ENCODE measurements at places on chromosomes 2 and 18. TPM values are rescaled to one million over a fixed set of nuclear protein-coding genes. Genes with fewer than 3 reads are reported as not detected.
A peak's percentile ranks its signal among the peaks of the same experiment; 100 is the strongest.

GRCh38 chr2:19504400-19505198, 146.2 kb upstream of the OSR1 start:
- no peak for DNase-seq

DNA sequence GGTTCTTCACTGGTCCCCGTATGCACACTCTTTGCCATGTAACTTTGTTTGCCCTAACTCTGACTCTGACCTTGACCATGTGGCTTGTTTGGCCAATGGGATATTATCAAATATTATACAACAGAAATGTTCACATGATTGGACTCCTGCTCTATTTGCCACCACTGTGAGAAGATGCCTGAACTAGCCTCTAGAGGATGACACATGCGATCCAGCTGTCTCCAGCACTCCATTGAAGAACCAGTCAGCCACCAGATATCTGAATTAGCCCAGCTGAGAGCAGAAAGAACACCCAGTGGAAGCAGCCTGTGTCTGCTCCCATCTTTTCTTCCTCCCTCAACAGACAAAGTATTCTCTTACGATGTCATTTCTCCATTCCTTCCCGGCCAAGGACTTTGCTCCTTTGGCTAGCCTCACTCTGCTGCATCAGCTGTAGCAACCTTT, 412.1 kb downstream of the IRS1 start:
- no peak for DNase-seq

DNA sequence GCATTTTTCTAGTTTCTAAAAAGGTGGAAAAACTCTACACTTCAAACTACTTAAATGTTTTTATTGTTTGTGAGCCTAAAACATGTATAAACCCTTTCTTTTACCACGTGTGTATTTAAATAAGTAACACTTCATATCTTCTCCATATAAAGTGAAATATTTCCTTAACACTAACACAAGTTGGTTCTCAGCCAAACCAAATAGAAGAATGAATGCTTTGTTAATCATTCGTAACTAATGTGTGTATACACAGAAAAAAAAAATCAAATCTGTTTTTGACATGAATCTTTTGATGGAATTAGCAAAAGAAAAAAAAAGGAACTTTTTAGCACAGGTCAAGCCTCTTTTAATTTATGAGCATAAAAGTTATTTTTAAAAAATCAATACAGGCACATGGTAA, 89.3 kb downstream of the EHBP1 start:
- peak; percentile 5 for DNase-seq

- DNase-seq = no peak
Measured at GRCh38 chr18:55403421-55403949, 184.5 kb downstream of the TCF4 start.

DNA sequence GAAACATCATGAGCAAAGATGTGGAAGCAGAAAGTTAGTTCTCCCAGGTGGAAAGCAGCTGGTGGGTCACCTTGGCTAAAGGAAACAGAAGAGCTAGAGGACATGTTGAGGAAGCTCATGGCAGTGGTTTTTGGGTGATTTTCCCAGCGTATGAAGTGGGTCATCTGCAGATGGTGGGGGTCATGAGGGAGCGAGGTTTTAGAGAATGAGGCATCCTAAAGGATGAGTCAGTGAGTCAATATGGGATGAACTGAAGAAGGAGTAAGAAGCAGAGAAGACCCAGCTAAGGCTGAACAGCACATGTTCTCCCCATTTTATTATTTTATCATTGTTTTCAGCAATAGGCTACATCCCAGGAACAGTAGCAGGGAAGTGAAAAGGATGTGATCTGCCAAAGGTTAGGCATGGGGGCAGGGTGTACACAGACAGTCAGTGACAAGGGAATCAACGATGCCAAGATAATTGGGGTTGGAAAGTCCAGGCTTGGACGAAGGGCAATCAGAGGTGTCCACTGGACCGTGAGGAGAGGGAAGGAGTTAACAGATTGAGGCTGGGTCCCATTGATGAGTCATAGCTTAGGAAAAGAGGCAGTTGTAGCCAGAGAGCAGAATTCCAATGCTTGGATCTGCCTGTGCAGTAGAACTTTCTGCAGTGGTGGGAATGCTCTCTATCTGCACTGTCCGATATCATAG, 289.3 kb upstream of the RAB12 start:
- DNase-seq = no peak

- no peak for DNase-seq
Measured at GRCh38 chr18:44803019-44803650, 122.4 kb downstream of the SETBP1 start.

- no peak for DNase-seq
Measured at GRCh38 chr18:303607-304006, 35.8 kb upstream of the THOC1 start.

INHA gene
- 0.36 TPM for total RNA-seq
